ENCODE measurements at places on chromosomes 3 and 15.

DNA sequence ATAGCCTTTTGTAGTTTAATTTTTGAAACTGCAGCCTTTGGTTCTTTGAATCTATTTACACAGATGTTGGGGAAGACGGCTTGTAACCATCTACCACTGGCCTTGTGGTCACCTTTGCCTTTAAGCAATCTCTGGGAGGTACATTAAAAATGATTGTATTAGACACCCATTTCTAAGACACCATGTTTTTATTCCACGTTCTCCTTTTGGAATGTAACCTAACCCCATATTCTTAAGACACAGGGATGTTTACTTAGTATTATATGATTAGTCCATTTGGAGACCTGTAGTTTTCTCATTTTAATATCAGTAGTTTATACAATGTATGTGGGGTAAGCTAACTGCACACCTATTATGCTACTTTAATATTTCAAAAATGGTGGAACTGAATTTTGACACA lies 175.1 kb upstream of the PLSCR5 start:
- DNase-seq: no peak

GRCh38 chr3:188446766-188447165 lies 292.8 kb downstream of the LPP start:
- no peak for DNase-seq

GRCh38 chr3:17258823-17259436 lies 374.2 kb downstream of the PLCL2 start:
- DNase-seq: no peak

- no peak for DNase-seq
Measured at GRCh38 chr3:168952551-168952950, 711.0 kb downstream of the MECOM start.

DNA sequence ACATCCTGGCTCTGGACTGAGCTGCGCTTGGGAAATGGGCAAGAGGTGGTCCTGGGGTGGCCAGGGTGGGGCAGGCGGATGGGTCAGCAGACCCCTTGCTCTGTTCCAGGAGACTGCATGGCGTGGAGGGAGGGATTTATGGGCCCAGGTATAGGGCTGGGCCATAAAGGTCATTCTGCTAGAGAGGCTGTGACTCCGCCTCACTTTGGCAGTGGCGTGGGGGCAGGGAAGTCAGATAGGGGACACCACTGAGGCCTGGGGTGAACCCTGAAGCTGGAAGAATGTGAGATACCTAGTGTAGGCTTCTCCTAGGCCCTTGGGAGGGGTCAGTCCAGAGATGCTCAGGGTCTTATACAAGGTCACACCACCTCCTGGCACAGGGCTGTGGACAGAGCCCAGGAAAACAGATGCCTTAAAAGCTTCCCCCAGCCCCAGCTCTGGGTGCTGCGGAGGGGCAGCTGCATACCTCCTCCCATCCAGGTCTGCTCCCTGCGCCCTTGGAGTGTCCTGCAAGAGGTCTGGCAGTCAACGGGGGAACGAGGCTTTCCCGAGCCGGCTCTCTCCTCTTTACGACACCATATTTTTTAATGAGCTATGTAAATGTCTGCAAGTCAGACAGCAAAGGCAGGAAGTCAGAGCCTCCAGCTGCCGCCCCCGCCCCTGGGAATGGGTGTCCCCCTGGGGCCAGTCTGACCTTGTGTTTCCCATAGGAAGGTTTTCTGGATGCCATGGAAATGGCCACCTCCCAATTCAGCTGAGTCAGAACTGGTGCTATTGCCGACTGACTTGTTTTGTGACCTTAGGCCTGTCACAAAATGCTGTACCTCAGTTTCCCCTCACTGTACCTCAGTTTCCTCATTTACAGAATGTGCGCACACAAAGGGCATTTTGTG lies 26.3 kb downstream of the LINGO1 start:
- DNase-seq: no peak

DNA sequence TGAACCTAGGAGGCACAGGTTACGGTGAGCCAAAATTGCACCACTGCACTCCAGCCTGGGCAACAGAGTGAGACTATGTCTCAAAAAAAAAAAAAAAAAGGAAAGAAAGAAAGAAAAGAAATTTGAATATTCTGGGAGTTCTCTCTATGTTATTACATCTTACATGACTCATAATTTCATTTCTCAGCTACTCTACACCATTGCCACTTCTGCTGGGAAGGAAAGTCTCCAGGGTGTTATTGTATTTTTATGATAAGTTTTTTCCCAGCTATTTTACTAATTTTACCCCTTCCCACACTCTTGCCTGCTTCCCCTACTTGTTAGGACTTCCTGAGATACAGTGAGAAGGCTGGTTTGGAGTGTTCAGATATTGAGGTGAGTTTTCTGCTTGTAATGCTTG lies 69.7 kb upstream of the UMPS start:
- DNase-seq: no peak

GRCh38 chr3:129657261-129658046 lies 51.0 kb upstream of the PLXND1 start:
- DNase-seq: no peak

- DNase-seq: no peak
Measured at GRCh38 chr15:48798319-48798718, 12.6 kb downstream of the CEP152 start.

- no peak for DNase-seq
Measured at GRCh38 chr15:36632226-36632625, 52.8 kb downstream of the CDIN1 start.

DNA sequence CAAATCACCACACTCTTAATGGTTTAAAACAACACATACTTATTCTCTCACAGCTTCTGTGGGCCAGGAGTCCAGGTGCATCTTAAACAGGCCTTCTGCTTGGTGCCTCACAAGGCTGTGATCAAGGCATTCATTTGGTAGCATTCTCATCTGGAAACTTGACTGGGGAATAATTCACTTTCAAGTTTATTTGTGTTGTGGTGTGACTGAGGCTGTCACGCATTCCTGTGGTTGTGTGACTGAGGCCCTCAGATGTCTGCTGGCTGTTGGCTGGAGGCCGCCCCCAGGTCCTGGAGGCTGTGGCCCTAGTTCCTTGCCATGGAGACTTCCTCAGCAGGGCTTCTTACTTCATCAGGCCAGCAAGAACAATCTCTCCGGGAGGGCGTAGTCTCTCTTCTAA lies 16.9 kb upstream of the FAM3D start:
- DNase-seq: no peak

DNA sequence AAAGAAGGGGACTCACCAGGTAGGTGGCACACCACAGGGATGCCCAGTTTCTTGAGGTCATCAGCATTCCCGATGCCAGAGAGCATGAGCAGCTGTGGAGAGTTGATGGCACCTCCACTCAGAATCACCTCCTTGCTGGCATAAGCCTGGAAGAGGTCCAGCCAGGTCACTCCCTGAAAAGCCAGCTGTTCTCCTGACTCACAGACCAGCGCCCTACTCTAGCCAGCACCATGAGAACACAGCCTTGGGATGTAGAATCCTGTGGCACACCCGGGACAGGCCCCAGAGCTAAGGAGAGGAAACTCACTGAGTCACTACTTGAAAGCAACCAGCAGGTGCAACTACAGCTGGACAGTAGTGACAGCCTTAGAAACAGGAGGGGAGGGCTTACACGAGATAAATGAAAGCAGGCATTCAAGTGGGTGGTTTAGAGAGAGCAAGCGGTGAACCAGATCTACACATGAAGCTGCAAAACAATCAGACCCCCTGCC lies 24.5 kb downstream of the CHDH start:
- DNase-seq: no peak

GRCh38 chr3:55571216-55571813 lies 84.2 kb upstream of the WNT5A start:
- no peak for DNase-seq

- DNase-seq: no peak
Measured at GRCh38 chr3:184498986-184499606, 62.5 kb upstream of the EPHB3 start.

- no peak for DNase-seq
Measured at GRCh38 chr3:31896026-31896425, 85.0 kb downstream of the OSBPL10 start.

DNA sequence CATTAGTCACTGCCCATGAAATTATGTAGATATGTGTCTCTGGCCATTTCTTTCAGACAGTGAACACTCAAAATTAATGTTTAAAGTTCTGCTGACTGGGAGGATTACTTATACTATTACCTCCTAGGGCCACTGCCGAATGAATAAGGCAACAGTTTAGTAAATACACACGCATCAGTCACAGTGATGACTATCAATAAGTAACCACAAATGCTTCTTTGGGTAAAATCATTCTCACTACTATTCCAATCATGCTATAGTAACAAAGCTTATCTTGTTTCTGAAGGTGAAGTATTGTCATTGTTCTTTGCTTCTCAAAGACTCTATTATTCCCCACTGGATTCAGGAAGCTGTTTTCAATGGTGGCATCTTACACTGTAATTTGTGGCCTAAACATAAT lies 478.8 kb downstream of the EPHA3 start:
- DNase-seq: no peak

DNA sequence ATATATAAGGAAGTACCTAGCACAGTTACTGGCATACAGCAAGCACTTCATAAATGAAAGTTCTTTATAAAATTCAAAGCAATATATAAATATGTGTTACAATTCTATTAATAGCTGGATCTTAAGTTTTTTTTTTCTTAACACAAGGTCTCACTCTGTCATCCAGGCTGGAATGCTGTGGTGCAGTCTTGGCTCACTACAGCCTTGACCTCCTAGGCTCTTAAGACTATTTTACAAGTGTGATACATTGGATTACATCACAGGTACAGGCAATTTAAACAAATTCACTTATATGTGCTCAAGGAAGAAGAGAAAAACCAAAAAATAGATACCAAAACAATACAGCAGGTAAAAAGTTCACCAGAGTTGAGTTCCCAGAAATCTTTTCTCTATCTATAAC lies 60.6 kb downstream of the ZNF280D start:
- no peak for DNase-seq

- no peak for DNase-seq
Measured at GRCh38 chr15:29456255-29456654, 186.6 kb upstream of the NSMCE3 start.

DNA sequence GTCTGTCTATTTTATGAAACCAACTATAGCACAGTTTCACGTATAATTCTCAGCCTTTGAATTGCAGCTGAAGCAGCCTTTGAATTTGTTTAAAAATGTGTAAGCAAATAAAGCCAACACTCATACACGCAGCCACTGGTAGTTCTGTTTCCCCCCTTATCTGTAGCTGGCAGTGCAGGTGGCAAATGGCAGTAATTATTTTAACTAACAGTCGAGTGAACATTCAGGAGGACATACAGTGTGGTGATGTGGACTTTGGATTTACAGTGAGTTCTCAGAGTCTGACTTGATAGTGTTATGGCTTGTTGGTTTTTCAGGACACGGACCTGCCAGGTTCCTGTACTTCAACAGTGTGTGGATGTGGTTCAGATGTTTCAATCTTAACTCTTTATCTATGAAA lies 64.0 kb upstream of the SKOR1 start:
- no peak for DNase-seq

GRCh38 chr3:148466980-148467740 lies 230.5 kb upstream of the AGTR1 start:
- no peak for DNase-seq

- no peak for DNase-seq
Measured at GRCh38 chr3:28348265-28348628, 274 bp upstream of the ZCWPW2 start.

DNA sequence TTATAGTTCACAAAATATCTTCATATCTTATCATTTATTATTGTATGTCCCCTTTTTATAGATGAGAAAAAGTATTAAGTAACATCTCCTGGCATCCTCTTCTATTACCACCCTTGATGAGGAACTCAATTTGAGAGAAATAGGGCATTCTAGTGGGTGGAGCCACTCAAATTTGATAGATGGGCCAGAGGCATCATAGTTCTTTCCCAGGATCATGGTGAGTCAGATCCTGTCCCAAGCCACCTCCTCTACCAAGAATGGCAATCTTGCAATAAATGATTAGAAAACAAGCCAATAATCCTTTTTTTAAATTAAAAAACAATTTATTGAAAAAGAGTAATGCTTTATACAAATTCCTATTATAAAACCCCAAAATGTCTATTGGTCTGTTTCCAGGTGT lies 16.8 kb downstream of the CLDN1 start:
- no peak for DNase-seq

DNA sequence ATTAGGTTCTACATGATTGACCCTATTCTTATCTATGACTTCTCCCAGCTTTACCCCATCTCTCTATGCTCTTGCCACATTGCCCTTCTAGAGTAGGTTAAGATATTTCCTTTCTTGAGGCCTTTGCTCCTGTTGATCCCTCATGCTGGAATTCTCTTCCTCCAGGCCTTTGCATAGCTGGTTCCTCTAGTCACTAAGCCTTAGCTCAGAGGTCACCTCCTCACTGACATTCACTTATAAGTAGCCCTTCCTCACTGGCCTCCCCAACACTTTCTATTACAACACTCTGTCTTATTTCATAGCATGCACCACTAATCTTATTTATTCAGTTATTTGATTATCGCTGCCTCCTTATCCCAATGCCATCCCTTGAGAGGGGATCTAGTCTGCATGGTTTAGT lies 228.4 kb upstream of the COL8A1 start:
- no peak for DNase-seq

DNA sequence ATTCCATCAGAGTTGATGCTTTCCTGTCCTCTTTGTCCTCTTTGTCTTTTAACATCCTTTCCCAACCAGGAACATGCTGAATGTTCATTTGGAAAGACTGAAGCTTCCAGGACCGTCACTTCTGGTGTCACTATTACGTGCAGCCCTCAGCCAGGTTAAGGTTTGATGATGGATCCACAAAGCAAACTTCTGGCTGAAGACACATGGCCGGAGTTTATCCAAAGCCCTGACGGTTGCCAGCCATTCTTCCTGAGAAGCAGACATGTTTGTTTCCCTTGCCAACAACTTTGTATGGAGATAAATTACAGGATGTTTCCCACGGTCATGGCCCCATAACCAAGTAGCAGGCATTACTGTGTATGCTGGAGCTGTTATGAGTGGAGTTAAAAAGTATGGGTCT lies 236.9 kb downstream of the THSD4 start:
- DNase-seq: no peak
